ENCODE measurements at places on chromosomes 5 and 9. TPM values are rescaled to one million over a fixed set of nuclear protein-coding genes. Genes with fewer than 3 reads are reported as not detected.

Gene NRARP
- total RNA-seq = 1.3 TPM

Gene BHMT2
- 374 TPM for total RNA-seq

DNA sequence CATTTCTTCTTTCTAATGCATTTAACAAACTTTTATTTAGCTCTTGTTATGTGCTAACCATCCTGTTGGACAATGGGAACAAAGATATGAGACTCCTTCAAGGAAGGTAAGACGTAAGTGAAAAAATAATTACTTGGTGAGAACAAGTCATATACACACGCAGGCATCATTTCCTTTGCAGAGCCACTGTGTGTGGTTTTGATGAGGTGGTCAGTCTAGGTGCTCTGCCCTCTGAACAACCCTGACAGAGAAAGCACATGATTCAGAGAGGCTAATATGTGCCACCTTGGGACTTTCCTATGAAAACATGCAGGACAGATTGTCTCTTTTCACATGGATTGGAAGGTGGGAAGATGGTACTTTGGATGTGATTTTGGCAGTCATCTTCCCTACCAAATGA, 1162.5 kb upstream of the DMAC1 start:
- no peak for DNase-seq

GRCh38 chr5:172581315-172581714, 59.7 kb upstream of the NEURL1B start:
- DNase-seq = no peak

DNA sequence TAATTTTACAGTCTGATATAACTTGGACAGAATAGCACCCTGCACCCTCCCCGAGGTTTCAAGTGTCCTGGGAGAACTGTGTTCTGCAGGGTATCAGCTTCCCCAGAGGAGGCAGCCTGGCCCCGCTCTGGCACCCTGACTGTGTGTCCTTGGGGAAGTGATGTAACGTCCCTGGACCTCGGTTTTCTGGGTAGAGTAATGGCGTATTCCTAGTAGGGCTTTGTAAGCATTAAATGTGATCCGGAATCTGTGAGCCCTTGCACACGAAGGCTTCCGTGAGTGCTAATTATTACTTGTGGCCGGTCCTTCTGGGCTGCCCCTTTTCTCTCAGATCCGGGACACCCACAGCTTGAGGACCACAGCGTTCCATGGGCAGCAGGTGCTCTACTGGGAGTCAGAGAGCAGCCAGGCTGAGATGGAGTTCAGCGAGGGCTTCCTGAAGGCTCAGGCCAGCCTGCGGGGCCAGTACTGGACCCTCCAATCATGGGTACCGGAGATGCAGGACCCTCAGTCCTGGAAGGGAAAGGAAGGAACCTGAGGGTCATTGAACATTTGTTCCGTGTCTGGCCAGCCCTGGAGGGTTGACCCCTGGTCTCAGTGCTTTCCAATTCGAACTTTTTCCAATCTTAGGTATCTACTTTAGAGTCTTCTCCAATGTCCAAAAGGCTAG, 1.0 kb upstream of the CACFD1 start:
- no peak for DNase-seq

GRCh38 chr5:53099546-53099945, 10.0 kb downstream of the MOCS2 start:
- no peak for DNase-seq
